ENCODE measurements at places on chromosomes 2 and 18.
A peak's percentile ranks its signal among the peaks of the same experiment; 100 is the strongest.

GRCh38 chr18:61574665-61575064, 241.4 kb downstream of the CDH20 start:
- no peak for DNase-seq

GRCh38 chr18:3451183-3451988, 1.4 kb downstream of the TGIF1 start:
- DNase-seq: peak; percentile 82

DNA sequence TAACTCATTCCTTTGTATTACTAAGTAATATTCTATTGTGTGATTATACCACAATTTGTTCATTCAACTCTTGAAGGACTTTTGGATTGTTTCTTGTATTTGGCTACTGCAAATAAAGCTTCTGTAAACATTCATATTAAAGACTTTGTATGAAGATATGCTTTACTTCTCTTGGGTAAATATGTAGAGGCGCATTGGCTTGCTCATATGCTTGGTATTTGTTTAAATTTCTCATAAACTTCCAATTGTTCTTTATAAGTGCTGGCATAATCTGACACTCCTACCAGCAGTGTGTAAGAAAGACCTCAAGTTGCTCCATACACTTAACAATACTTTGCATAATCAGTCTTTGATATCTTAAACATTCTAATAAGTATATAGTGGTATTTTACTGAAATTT, 792.8 kb upstream of the LRRTM1 start:
- DNase-seq: no peak

DNA sequence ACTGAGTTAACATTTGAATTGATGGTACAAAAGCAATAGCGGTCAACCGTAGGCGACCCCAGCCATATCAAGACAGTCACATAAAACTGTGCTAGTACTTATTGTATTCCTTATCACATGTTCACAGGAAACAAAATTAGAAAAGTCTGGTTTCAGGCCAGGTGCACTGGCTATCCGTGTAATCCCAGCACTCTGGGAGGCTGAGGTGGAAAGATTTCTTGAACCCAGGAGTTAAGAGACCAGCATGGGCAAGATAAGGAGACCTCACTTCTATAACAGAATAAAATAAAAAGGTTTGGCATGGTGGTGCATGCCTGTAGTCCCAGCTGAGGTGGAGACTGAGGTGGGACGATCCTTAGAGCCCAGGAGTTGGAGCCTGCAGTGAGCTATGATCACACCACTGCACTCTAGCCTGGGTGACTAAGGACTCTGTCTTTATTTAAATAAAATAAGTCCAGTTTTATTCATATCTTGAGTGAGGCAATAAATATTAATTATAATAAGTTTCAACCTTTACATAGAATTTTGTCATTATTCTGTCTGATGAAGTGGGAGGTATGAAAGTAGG, 84.1 kb upstream of the RGPD4 start:
- no peak for DNase-seq

- no peak for DNase-seq
Observed at GRCh38 chr18:21049306-21049705, 62.3 kb downstream of the ROCK1 start.

GRCh38 chr2:187319441-187320108, 128.5 kb downstream of the CALCRL start:
- DNase-seq: no peak

DNA sequence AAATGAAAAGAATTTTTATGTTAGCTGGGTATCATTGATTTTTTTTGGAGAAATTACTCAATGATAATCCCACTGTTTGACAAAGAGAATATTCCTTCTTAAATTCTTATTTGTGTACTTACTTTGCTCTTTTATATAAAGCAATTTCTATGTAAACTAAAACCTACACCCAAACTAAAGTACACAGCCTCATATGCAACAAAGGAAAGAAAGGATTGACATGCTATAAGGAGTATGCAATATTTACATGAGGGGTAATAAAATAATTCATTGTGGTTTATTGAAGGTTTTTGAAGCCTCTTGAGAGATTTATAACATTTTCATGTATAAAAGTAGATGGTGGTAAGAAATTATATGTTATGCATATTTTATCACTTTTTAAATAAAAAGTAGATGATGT, 368.5 kb downstream of the CDH7 start:
- no peak for DNase-seq

- no peak for DNase-seq
Observed at GRCh38 chr18:60493066-60493465, 120.5 kb upstream of the MC4R start.

DNA sequence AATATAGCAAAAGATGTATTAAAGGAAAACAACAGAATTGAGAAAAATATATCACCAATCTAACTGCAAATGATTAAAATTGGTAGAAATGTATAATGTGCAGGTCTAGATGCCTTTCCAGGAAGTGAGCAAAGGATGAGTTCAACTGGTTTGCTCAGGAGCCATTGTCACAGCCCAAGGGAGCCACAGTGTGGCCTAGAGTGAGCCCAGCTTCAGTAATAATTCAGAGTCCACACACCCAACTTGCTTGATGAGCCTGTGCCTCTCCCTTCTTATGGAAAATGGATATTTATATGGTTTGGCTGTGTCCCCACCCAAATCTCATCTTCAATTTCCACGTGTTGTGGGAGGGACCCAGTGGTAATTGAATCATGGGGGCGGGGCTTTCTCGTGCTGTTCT, 92.2 kb upstream of the ASAP2 start:
- DNase-seq: no peak

DNA sequence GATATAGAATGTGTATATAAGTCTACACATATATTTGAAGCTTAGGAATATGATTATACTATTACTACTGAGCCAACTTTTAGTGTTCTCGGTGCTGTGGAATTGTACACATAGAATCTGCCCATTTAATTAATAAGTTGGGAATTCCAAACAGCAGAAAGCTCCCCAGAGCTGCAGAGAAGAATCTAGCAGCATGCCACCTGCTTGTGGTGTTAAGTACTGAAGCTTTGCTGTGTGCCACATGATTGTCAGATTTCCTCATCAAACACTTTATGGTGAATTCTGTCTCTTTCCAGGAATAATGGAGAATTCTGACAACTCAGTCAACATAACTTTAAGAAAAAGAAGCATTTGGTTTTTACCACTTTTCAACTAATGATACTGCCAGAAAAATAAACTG, 117.8 kb downstream of the WDSUB1 start:
- DNase-seq: no peak

DNA sequence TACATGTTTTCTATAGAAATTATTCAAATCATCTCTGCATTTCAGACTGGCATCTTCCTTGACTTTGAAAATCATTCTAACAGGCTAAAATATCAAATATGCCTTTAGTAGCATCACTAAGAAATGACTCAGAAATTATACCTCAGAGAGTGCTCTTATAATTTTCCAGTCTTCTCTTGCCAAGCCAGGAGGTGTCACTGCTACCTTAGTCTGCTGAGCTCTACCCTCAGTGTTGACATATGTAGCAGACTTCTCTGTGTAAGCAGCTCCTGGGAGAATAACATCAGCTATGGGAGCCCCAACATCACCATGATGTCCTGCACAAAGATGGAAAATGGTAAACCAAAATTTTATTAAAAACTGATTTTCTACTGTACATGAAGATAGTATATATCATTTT, 31.6 kb downstream of the NDUFS1 start:
- no peak for DNase-seq

DNA sequence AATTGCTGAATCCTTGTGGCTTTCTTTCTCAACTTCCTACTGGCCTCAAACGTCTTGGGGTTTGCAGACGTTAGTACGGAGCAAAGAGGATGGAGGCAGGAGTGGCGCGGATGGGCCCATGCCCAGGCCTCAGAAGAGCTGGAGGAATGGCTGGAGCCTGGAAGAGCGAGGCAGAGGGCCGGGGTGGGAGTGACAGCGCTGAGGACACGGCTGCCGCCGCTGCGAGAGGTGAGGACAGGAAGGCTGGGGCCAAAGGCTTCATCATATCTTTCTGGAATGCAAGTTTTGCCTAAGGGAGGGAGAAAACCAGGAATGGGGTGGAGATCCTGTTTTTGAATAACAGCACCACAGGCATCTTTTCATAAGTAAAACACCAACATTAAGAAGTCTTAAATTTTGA, 178.5 kb upstream of the SESTD1 start:
- no peak for DNase-seq

DNA sequence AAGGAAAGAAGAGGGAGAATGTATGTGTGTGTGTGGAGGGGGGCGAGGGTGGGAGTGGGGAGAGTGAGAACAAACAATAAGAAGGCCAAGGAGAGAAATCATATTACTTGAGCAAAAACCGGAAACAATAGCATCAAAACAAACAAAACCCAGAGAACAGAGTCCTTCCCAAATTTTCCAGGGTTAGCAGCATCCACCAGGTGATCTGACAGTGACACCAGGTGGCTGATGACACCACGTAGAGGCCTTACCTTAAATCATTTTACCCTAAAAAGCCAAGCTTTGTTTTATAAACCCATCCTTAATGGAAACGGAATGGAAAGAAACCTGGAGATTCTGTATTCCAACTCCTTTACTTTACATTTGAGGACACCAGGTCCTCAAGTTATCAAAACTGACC, 42.9 kb downstream of the CDCA7 start:
- no peak for DNase-seq

- no peak for DNase-seq
Observed at GRCh38 chr18:22632191-22632590, 214.5 kb upstream of the CTAGE1 start.

DNA sequence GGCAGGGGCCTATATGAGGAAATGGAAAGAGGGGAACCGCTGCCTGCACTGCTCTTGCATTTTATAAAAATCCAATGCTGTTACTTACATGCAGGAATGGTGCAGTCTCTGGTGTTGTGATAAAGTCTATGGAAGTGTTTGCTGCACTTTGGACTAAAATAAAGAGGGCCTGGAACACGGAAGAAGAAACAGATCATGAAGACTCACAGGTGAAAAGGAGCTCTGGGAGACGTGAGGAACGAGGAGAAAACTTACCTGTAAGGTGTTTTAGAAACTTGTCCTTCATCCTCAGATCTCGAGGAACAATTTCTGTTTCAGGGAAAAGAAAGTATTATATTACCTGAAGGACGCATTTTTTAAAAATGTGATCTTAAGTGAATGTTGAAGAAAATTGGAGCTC, 1.9 kb downstream of the ALKAL2 start:
- no peak for DNase-seq

DNA sequence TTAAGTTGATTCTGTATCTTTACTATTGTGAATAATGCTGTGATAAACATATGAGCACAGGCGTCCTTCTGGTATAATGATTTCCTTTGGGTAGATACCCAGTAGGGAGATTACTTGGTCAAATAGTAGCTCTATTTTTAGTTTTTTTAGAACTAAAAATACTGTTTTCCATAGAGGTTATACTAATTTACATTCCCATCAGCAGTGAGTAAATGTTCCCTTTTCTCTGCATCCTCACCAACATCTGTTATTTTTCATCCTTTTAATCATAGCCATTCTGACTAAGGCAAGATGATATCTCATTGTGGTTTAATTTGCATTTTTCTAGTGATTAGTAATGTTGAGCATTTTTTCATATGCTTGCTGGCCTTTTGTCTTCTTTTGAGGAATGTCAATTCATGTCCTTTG, 35.1 kb downstream of the PMS1 start:
- DNase-seq: peak; percentile 20

DNA sequence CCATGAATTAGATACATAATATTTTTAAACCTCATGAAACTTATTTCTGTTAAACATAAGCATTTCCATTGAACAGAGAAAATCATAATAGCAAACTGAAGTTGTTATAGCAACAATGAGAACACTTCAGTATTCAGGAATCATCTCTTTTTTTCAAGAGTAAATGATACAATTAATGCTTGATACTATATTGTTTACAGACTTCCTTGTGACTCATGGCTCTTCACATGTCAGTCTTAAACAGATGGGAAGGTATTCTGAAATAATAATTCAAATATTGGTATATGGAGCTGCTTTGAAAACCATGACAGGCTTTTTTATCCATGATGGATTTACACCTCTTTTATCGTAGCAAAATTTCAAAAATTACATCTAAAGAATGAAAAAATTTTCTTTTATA, 226.5 kb upstream of the RBMS1 start:
- no peak for DNase-seq

DNA sequence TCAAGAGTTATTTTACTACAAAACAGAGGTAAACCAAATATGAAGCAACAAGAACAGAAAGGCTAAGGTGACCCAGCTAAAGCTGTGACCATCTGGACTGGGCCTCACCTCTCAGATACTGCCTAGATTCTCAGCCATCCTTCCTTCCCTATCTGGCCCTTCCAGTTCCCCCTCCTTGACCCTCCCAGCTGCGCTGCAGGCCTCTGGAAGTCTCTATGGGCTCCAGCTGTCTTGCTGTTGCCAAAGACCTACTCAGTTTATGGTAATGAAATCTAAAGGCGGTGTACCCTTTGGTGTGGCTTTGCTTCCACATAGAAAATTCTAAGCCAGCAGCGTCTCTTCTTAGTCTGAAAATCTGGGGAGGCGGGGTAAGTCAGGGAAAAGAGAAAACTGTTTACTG, 55.7 kb downstream of the ARHGEF33 start:
- no peak for DNase-seq

- no peak for DNase-seq
Observed at GRCh38 chr2:67658820-67659219, 261.7 kb downstream of the ETAA1 start.

DNA sequence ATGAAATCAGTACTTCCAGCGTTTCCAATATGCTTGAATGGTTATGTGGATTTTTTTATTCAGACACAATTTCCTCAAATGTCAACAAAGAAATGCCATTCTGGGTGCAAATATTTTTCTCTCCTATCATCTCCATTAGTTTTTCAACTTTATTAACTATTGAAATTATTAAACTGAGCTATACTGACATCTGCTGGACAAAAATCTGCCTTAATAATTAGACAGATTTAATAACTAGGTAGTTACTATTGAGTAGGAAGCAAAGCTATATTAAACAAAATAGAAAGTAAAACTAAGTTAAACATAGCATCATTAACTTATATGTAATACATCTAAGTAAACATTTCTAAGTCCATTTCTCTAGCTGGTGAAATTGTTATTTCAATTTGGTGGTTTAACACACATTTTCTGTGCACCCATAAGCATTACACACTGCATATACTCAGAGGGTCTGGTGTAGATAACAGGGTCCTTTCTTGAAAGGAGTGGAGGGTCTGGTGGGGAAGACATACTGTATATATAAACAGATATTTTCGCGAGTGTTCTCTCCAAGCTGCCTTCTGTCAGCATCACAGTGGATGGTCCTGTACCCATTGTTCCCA, 77.0 kb downstream of the LANCL1 start:
- DNase-seq: no peak

DNA sequence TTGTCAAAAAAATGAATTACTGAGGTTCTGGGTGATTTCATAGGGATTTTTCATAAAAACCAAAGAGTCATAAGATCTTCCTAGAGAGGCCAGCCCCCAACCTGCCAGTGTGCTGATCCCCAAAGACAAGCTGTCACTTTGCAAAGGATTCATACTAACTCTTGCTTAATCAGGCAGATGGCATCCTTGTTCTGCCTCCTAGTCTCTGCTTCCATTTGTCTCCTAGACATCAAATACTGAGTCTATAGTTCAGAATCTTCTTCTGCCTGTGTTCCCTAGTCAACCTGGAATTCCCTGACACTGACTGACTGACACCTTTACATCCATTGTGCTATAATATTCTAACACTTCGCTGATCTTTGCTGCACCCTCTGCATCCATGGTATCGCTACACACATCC, 84.9 kb downstream of the SLC8A1 start:
- no peak for DNase-seq

Measured in amniotic stem cell (primary cell).